ENCODE measurements at places on chromosomes 12 and 14.
A peak's percentile ranks its signal among the peaks of the same experiment; 100 is the strongest.

DNA sequence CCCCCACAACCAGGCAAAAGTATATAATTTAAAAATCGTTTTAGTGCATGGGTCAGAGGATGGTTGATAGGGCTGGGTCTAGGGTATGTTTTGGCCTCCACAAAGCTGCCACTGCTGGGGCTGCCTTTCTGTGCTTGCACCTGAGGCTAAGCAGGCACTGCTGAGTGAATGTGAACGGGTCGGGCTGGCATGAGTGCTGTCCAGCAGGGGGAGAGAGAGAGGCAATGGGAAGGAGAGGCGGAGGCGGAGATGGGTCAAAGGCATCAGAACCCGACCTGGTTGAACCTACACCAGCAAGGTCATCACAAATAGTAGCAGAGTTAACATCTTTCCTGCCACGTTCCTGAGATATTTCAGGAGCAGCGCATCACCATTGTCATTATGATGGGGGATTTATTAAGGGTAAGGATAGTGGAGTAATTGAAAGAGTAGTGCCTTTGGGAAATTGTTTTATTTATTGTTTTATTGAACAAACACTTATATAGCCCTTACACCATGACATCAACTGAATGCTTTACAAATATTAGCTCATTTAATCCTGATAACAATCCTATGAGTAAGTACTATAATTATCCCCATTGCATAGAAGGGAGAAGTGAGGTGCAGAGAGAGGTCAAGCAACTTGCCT, 5.8 kb upstream of the NRXN3 start:
- DNase-seq: no peak

DNA sequence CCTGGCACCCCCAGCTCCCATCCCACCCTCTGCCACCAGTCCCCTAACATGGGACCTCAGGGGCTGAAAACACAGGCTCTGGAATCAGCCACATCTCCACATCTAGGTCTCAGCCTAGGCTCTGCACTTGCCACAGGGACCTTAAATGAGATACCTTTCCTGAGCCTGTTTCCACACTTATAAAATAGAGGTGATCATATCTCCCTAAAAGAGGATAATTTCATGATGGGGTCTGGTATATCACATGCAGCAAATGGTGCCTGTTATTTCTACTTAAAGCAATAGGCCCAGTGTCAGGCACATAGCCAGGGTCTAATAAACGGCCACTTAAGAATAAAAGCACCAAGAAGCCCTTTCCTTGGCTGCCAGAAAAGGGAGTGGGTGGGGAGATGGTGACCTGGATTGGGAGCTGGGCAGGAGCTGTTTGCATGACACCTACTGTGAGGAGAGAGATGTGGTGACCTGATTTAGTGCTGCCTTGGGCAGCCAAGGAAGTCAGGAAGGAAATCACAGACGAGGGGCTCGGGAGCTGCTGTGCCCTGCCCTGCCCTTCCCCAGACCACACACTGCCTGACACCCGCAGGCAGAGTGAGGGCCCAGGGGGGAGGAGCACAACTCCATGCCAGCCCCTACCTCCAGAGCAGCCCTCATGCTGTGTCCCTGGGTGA, 71.2 kb downstream of the IRF2BPL start:
- DNase-seq: no peak

DNA sequence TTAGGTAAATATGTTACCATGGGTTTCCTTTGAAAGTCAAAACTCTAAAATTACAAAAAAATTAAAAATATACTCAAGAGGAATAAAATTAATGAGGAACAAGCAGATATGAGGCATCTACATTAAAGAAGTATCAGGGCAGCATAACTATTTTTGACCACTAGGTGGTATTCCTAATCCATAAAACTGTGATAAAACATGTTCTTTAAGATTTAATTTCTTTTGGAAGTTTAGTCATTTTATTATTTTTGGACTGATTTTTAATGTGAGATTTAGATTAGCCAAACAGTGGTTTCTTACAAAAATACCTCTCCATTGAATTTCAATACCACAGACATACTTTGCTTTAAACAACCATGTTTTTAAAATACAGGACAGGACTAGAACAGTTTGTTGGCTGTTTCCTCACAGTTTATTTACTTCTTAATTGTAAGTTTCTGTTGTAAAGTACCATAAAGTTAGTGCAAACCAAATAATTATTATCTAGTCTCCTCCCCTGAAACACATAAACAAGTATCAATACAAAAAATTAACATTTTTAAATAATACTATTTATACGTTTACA, 49.8 kb downstream of the NTS start:
- peak; percentile 48 for DNase-seq

DNA sequence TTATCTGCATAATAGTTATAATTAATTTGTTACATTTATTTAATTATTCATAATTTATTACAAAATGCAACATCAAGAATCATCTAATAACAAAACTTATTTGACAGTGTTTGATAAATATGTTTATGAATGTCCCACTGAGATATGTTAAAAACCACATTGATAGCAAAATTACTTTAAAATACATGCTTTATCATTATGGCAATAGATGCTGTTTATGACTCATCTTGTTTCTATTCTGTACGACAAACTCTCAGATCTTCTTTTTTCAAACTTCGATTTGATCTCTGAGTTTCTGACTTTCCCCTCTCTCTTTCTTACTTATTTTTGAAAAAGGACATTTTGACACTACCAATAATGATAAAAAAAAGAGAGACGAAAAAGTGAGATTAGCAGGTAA, 56.8 kb upstream of the LRRK2 start:
- no peak for DNase-seq

DNA sequence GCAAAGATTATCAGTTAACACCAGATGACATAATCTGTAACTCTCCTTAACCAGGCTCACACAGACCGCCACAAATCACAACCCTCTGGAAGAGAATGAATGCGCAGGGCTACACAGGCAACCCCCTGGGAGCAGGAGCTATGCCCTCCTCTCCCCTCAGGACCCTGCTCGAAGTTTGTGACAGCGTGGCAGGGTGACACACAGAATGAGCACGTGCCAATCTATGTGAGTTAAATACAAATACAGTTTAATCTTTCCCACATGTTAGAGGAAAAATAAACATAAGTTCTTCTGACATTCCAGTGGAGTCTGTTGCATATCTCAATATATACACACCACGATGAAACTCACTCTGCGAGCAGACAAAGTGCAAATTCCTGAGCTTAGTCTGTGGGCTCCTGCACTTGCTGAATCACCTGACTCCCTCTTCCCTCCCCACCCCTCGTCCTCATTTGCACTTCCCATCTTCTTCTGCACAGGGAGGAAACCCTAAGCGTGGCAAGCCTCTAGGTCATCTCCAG, 37.6 kb downstream of the BCAT1 start:
- peak; percentile 93 for DNase-seq

GRCh38 chr14:93049867-93050331, 65.8 kb downstream of the ITPK1 start:
- no peak for DNase-seq

- no peak for DNase-seq
Observed at GRCh38 chr14:92789457-92790089, 4.5 kb upstream of the GOLGA5 start.

- DNase-seq: no peak
Observed at GRCh38 chr14:21880918-21881317, 207.3 kb upstream of the OR4E1 start.

- peak; percentile 86 for DNase-seq
Observed at GRCh38 chr12:132327336-132328171, 1.8 kb downstream of the GALNT9 start.

- peak; percentile 74 for DNase-seq
Observed at GRCh38 chr14:68950111-68950510, 29.0 kb downstream of the ACTN1 start.

DNA sequence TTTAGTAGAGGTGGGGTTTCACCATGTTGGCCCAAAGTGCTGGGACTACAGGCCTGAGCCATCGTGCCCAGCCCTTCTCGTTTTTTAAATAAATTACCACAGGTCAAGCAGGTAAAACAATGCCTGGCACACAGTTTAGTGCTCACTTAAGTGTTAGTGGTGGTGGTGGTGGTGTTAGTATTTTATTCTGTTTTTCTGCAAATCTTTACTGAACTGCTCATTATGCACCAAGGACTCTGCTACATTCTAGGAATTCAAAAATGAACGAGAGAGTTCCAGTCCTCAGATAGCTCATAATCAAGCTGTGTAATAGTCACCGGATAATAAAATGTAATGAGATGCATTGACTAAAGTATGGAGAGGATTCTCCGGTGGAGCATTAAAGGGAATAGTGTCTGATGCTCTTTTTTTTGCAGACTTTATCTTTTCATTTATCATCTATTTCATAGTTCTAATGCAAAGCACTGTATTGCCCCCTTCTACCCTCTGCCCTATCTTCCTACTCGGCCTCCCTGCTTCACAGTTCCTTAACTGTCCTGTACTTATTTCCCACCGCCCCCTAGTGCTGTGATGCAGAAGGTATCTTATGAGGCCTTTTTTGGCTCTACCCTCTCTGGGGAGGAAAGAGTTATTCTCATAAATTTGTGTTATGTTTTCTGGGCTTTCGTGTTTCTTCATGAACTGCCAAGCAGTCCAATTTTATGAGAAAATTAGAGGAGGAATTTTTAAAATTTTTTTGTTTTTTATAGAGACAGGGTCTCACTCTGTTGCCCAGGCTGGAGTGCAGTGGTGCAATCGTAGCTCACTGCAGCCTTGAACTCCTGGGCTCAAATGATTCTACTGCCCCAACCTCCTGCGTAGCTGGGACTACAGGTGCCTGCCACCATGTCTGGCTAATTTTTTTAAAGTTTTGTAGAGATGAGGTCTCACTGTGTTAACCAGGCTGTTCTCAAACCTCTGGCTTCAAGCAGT, 1.0 kb downstream of the ITFG2 start:
- peak; percentile 74 for DNase-seq

DNA sequence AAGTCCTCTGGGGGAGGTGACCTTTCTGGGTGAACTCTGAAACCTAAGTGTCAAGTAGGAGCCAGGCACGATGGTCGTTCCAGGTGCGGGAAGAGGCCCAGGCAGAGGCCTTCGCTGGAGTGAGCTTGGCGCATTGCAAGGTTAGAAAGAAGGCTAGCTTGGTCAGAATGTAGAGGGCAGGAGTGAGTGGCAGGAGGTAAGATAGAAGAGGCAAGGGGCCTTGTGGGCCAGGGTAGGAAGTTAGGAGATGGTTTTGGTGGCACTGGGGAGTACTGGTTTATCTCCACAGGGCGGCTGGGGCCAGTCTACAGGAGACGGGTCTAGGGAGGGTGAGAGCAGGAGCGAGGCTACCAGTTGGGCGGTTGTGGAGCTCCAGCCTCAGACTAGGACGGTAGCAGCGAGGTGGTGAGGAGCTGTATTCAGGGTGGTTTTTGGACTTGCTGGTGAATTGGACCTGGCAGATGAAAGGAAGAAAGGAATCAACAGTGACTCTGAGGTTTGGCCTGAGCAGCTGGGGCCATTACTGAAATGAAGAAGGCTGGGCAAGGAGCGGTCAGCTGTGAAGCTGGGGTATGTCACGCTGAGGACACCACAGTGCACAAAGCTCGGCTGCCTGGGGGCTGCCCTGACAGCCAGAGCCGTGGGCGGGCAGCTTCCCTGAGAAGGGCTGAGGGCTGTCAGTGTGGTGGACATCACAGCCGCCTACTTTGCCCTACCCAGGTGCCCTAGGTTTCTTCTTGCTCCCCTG, 9.0 kb downstream of the MLXIP start:
- DNase-seq: no peak

DNA sequence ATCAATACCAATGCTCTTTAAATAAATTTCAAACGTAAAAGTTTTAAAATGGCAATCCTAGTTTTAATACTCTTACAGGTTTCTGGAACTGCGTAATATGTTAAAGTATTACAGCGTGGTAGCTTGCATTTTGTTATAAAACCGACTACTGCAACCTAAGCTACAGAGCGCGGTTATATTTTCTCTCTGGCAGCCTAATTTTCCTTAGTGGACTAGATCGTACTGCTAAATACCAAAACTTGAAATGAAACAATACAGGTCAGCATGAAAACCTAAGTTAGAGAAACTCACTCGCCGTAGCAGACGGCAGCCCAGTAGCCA, 1.2 kb downstream of the CCDC92 start:
- DNase-seq: no peak

- DNase-seq: peak; percentile 31
Observed at GRCh38 chr14:59020382-59020781, 168.1 kb upstream of the DAAM1 start.

DNA sequence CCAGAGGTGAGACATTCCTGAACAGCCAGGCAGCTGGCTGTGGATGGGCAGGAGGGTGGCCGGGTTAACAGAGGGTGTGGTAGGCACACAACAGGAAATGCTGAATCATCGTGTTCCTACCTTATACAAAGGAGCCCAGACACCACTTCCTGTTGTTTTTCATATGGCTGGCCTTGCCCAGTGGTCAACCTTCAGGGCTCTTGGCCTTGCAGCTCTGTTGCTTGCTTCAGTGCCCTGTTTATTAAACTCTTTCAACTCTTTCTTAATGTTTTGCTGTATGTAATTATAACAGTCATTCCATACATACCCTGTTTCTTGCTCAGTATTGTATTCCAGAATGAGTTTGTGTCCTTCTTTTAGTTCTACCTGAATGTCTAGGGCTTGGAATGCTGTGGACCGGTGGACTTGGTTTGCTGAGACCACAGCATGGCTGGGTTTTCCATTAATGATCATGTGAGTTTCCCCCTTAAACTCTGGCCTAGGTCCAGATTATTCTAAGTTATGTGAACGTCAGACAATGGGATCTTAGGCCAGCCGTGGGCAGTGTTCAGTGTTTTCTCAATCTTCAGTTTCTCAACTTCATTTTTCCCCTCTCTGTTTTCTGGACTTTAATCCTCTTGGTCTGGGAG, 11.9 kb downstream of the CFAP54 start:
- peak; percentile 38 for DNase-seq

GRCh38 chr12:23290627-23291330, 658.7 kb downstream of the SOX5 start:
- DNase-seq: no peak

DNA sequence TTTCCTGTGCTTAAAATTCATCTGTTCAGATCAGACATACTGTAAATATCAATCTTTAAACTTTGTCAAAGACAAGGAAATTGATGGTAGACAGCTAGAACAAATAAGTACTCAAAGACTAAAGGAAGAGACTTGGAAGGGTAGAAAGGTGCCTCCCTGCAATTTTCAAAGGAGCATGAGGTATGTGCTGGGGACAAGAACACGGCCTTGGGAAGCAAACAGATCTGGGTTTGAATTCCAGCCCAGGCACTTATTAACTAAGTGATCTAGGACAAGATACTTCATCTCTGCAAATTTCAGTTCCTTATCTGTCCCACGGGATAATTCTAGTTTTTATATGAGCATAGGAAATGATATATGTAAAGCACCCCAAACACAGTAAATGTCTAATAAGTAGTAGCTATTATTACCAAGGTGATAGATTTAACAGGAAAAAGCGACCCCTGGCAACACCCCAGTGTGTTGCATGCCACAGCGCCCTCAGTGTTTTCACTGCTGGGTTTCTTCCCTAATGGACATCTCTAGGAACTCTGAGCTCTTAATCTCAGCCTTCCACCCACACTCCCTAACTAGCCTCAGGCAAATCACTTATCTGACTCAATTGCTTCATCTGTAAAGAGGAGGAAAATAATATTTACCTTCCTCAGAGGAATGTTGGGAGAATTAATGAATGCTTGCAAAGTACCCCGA, 44.7 kb upstream of the BMP4 start:
- peak; percentile 4 for DNase-seq

- peak; percentile 62 for DNase-seq
Observed at GRCh38 chr12:111405859-111406473, at the start of gene SH2B3. TSS of gene SH2B3 (plus strand) at chr12:111405923. CDS start at chr12:111418146, 12,223 bp downstream.
